Endodermal cell (in vitro differentiated cells): ENCODE measurements at places on chromosomes 16 and 17. TPM values are rescaled to one million over a fixed set of nuclear protein-coding genes. Genes with fewer than 3 reads are reported as not detected.

DNA sequence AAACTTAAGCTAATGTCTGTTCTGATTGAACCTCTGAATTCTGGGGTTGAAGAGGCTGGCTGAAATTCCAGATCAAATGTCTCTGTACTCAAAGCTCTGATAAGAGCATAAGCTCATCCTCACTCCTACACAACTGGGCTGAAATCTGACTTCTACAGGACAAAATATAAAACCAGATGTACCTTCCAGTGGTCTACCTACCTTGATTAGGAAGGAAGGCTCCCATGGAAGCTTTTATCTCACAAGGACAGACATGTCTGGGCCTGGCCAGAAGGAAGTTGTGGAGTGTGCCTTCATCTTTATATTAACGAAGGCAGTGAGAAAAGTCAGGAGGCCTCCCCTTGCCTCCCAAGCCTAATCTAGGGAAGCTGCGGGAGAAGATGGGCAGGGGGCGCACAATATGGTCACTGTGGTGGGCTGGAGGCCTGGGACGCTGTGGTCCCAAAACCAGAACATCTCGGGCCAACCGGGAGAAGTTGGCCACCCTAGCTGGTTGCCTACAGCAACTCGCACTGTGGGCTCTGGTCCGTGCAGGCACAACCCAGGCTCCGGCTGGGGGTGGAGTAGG, 55.6 kb upstream of the LRRC37A3 start:
- no peak for DNase-seq

GRCh38 chr16:4749700-4750257, 15.4 kb downstream of the DNAAF8 start:
- DNase-seq: no peak

GRCh38 chr17:1504866-1505265, 11.5 kb downstream of the INPP5K start:
- DNase-seq: no peak

DNA sequence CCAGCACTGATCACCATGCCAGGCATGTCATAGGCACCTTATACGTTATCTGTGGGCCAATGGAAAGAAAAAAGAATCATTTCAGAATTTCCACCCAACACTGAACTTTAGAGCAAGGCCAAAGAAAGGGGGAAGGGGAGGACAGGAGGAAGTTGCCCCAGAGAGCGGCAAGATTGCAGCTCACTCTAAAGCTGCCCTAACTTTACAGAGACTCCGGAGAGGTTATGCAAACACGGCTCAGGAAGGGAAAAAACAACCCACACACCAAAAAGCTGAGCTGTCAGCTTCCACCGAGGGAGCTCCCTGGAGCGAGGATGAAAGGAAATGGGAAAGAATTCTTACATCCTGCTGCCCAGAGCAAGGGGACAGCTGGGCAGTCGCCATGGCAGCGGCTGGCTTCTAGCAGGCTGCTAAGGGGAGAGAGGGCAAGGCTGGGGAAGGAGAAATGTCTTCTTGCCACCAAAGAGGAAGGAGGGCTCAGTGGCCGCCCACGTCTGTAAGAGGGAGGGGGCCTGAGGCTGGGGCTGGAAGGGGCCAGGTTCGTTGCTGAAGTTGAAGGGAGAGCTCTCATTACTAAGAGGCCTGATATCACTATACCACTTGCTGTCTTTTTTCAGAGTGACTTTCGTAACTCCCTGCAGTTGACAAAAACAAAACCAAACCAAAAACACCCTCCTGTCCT, 18.2 kb downstream of the COTL1 start:
- peak; percentile 94 for DNase-seq

DNA sequence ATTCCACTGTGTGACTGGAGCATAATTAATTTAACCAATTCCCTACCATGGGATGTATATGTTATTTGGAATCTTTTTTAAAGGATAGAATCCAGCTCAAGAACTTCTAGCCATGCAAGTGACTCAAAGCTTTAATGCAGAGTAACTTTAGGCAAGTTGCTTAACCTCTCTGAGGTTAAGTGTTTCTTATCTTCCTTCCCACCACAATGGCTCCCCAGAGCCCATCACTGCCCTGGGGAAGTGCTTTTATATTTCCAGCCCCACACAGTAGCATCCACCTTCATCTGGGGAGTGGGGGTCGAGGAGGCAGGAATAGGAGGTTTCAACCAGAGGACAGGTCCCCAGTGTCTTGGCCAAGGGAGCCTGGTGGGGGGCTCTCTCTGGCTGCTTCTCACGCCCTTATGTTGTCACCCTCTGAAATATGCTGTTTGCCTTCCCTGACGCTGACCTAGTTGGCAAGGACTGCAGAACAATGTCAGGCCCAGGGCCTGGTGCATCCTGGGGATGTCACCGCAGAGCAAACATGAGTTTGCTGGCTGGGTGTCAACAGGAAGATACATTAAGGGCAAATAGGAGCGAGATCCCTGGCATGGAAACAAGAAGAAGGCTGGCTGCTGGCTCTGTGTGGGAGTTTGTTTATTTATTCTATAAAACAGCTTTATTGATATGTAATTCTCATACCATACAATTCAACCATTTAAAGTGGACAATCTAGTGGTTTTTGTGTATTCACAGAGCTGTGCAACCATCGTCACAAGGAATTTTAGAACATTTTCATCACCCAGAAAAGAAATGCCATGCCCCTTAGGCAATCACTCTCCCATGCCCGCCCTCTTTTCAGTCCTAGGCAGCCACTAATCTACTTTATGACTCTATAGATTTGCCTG, 46.6 kb upstream of the WSB1 start:
- no peak for DNase-seq

GRCh38 chr16:72961115-72961832, 86.7 kb downstream of the ZFHX3 start:
- DNase-seq: no peak

GRCh38 chr17:79650283-79650682, 39.4 kb upstream of the RBFOX3 start:
- DNase-seq: peak; percentile 24

DNA sequence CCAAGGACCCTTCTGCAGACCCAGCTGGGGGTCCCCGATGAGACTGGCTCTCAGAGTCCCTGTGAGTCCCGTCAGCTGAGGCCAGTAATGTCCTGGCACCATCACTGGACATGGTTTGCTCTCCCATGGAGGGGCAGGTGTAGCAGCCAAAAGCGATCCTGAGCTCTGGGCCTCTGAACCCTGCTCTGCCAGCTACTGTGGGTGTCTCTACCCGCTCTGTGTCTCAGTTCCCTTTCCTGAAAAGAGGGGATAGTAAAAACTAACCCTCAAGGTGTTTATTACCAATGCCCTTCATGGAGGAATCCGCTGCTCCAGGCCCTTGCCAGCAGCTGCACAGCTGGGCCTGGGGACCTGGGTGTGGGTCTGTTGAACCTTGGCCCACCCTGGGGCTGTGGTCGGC, 8.8 kb downstream of the TUBB3 start:
- peak; percentile 16 for DNase-seq

DNA sequence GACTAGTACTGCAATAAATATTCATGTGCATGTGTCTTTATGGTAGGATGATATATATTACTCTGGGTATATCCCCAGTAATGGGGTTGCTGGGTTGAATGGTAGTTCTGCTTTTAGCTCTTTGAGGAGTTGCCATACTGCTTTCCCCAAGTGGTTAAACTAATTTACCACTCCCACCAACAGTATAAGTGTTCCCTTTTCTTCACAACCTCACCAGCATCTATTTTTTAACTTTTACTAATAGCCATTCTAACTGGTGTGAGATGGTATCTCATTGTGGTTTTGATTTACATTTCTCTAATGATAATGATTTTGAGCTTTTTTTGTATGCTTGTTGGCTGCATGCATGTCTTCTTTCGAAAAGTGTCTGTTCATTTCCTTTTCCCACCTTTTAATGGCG, 32.9 kb downstream of the ITGAM start:
- no peak for DNase-seq

DNA sequence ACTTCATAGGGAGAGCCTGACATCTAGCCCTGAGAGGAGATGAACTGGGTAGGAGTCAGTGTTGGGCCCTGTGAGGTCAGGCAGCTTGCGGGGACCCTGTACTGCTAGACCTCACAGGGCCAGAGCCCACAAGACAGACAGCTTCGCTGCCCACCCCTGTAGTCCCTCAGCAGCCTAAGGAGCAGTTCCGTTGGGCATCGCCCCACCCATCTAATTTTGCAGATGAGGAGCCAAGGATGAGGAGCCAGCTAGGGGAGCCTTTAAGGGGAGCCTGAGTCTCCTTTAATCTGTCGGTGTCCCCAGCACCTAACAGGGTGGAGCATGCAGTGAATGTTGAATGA, 755 bp upstream of the TUFM start:
- peak; percentile 56 for DNase-seq

DNA sequence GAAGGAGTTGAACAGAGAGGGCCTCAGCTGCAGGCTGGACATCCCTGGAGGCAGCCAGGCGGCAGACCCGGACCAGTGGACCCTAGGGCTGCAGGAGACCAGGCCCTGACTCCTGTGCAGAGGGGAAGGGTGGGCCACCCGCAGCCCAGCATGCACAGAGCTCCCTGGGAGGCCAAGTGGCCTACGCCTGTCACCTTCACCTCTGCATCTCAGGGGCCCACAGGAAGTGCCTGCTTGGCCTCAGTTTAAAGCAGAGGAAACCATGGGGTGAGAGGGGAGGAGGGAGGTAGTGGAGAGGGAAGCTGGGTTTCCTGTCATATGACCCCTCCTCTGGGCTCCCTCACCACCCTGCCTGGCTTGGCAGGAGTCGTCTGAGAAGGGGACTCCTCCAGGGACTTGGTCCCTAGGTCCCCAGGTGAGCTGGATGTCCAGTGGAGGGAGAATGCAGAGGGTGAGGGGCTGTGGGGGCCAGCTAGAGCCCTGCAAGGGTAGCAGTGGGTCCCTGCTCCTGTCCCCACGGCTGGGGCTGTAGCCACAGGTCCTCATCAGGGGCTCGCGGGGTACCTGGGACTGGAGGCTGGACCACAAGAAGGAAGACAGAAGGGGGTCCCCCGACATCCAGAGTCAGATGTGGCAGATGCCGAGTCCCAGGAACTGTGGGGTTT, at the start of gene TMC8:
TSS of gene TMC8 (plus strand) at position 335 of the 665 bp plus-strand sequence. CDS start 818 bp downstream, outside the sequence.
- DNase-seq: peak; percentile 83

- no peak for DNase-seq
Observed at GRCh38 chr16:88347656-88348376, 34.9 kb upstream of the ZNF469 start.

DNA sequence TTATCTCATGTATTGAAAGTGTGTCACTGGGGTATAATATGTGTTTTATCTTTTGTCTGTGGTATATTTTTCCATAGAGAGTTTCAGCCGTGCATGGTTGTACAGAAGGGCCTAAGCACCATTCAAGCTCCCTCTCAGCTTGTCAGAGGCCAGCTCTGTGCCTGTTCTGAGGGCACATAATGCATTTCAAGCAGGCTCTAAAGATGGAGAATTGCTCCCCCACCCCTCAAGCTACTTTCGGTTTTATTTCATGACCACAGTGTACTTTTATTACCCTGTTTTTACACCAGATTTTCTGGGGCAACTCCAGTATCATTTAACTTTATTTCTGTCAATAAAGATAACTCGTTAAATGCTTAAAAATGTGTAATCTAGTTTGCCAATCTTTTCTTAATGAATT, 131.7 kb downstream of the SHISA6 start:
- no peak for DNase-seq

GRCh38 chr17:77429369-77429968, 288.7 kb downstream of the SEC14L1 start:
- DNase-seq: no peak

- peak; percentile 93 for DNase-seq
Observed at GRCh38 chr17:82230609-82231311, 1.9 kb downstream of the SLC16A3 start.

Gene PRRT2
- total RNA-seq: 15.4 to 16.7 TPM (median 15.7 TPM) in 3 replicates

Gene TSNAXIP1
- total RNA-seq: 2.2 and 3.2 TPM in 2 replicates

Gene TBX21
- not detected in 3 replicates for total RNA-seq

Gene TPSG1
- not detected in 2 replicates for total RNA-seq

Gene FAM171A2
- 46.3 and 51.9 TPM in 2 replicates for total RNA-seq

Gene PIPOX
- total RNA-seq: 1.8 to 2.9 TPM (median 2.9 TPM) in 3 replicates

Gene KRT16
- not detected in 3 replicates for total RNA-seq
